Activated naive CD4-positive, alpha-beta T cell (primary cell): ENCODE measurements at places on chromosomes 6 and 20.

- DNase-seq = no peak
Measured at GRCh38 chr20:62392621-62393334, 5.9 kb downstream of the RPS21 start.

DNA sequence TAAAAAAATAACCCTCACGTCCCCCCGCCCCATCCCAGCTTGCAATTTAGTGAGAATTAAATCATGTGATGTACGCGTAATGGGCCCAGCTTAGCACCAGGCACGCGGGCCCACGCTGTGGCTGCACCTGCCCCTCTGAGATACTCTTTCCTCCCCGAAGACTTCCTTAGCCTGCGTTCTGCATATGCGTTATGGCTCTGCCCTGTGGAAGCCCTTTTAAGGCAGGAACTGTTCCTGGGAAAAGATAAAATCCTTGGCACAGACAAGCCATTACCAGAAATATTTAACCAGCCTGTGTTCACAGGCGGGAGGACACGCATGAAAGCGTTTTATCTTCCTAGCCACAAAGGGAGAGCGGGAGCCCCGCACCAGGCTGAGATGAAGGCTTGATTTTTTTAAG, 311.0 kb downstream of the LRFN2 start:
- DNase-seq = no peak

DNA sequence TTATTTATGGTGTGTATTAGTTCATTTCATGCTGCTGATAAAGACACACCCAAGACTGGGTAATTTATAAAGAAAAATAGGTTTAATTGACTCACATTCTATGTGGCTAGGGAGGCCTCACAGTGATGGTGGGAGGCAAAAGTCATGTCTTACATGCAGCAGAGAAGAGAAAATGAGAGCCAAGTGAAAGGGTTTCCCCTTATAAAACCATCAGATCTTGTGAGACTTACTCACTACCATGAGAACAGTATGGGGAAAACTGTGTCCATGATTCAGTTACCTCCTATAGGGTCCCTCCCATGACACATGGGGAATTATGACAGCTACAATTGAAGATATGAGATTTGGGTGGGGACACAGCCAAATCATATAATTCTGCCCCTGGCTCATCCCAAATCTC, 150.0 kb upstream of the AHI1 start:
- DNase-seq = no peak

DNA sequence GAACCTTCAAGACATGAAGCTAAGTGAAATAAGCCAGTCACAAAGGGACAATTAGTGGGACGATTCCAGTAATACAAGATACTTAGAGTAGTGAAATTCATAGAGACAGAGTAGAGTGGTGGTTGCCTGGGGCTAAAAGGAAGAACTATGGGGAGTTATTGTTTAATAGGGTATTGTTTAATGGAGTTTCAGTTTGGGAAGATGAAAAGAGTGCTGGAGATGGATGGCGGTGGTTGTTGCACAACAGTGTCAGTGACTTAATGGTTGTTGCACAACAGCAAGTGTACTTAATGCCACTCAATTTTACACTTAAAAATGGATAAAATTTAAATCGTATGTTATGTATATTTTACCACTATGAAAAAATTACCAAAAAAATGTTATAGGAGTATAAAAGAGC, 209.7 kb upstream of the TENT5A start:
- DNase-seq = no peak

GRCh38 chr6:19838442-19839236, 1.5 kb downstream of the ID4 start:
- DNase-seq = no peak

DNA sequence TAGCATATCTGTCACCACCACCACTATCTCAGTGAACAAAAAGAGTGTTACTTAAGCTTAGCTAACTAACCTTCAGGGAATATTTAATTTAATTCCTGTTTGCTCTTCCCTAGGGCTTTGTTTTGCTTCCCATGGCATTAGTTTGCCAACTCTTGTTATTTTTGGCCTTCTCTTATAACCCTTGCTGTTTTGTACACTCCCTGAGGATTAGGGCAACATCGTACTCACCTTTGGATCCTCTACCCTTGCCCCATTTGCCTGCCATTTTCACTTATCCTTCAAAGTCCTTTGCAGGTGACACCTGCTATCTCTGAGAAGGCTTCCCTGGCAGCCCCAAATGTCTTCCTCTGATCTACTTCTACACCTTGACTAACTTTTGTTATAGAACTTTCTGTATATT, 23.7 kb downstream of the ACOT13 start:
- DNase-seq = no peak

DNA sequence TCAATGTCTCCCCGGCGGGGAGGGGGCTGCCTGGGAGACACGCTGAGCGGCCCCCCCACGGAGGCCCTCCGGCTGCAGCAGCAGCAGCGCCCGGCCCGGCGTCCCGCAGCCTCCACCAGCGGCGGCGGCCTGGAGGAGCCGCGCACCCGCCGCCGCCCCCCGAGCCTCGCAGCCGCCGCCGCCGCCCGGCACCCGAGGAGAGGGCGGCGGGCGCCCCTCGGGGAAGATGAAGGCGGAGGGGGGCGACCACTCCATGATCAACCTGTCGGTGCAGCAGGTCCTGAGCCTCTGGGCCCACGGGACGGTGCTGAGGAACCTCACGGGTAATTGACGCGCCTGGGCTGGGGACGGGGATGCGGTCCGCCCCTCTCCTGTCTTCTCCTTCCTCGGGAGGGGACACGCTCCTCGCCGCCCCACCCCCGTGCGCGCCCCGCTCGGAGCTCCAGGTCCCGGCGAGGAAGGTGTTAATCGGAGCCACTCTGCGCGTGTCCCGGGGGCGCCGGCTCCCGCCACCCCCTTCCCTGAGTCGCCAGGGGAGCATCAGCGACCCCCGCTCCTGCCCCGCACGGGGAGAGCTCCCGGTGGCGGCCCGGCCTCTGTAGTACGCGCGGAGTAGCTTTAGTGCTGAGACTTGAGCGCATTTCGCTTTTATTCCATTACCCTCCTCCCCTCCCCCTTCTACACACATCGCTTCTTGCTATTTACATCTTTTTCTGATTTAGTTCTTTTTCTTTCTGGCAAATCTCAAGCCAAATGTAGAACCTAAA, 686 bp downstream of the TMEM170B start:
- peak; percentile 12 for DNase-seq

GRCh38 chr6:13272131-13273046, 55.9 kb downstream of the TBC1D7 start:
- no peak for DNase-seq

DNA sequence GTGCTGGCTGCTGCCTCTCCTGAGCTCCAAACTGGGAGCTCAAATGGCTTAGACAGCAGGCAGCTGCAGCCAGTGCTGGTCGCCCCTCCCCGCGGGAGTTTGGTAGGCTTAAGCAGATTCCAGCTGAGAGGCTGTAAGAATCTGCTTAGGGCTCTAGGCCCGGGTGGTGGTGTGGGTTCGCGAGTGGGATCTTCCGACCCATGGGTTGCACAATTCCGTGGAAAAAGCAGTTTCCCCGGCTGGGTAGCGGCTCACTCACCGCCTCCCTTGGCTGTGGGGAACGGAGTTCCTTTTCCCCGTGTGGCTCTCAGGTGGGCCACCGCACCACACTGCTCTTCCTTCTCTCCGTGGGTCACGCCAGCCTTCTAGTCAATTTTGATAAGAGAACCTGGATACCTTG, 232.5 kb downstream of the PKHD1 start:
- no peak for DNase-seq

DNA sequence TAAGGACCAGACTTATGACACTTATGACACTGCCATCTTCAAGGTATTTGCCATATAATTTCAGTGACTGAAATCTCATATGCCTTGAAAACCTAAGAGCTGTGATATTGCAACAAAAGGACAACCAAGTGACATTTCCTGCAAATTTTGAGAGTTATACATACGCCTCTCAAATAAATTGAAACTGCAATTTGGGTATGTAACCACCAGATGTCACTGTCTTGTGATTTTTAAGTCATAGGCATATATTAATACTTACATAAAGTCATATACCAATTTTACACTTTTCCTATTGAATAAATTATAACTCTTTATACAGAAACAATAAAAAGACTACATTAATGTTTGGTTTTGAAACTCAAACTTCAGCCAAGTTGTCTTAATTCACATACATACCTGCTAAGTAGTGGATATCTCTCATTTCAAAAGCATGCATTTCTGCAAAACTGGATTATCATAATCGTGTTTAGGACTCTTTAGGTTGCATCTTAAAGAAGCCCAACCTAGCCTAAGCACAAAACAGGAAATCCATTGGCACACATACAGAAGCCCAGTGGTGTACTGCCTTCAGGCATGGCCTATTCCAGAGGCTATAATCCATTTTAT, 180.2 kb downstream of the PACRG start:
- DNase-seq = no peak

DNA sequence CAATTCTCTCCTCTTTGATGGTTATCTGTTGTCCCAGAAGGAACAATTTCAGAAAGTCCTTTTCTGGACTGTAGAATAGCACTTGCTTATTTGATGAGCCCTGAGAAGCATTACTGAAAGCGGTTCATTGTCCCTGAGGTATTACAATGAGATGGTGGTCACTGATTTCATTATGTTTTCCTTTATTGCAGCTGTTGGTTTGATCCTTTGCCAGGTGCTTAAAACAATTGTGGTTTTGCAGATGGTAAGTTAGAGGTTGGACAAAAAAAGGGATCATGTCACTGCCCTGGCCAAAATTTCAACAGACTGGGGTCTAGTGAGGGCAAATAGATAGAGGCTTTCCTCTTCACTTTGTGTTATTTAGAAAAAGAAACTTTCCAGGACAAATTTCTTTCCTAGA, 61.9 kb downstream of the ESR1 start:
- DNase-seq = no peak

DNA sequence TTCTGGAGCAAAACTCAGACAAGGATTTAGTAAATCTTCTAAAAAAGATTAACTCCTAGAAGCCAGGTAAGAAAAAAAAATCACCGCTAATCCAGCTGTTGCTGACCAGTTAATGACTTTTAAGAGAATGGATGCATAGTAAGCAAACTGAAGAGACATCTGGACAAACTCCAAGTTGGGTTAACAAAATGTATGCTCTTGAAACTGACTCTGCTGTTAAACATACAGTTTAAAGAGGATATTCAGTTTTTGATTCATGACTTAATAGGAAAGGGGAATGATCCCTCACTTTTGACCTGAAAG, 70.4 kb downstream of the PLAGL1 start:
- no peak for DNase-seq

- DNase-seq = no peak
Measured at GRCh38 chr6:149851461-149852110, 12.6 kb downstream of the LRP11 start.

DNA sequence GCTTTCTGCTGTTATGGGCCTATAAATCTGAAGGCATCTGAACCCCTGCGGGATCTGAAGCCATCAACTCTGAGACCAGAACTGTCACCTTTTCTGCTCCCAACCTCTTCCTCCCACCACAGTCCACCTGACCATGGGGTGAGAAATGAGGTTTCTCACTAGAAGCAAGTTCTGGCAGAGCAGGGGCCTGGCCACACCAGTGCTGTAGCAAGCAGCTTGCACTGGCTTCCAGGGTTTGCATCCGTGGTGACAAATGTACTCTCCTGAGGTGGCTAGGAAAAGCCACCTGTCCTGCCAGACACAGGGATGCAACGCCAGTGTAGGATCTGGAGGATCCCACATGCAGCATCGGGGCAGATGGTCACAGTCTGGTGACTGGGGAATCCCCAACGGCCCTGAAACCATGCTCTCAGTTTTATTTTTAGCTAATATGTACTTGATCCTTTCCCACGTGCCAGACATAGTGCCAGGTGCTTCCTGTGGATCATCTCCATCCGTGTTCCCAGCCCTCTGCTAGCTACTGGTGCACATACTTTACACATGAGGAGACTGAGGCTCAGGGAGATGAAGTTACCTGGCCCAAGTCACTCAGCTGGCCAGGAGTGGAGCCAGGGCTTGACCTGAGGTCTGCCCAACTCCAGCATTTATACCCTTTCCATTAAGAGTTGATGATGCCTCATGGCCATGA, 122.1 kb upstream of the SPACA1 start:
- DNase-seq = no peak

- no peak for DNase-seq
Measured at GRCh38 chr6:112266331-112266730, 12.0 kb upstream of the LAMA4 start.

- DNase-seq = no peak
Measured at GRCh38 chr6:90249458-90249857, 47.2 kb downstream of the BACH2 start.

- no peak for DNase-seq
Measured at GRCh38 chr20:21183722-21184121, 57.8 kb downstream of the KIZ start.

DNA sequence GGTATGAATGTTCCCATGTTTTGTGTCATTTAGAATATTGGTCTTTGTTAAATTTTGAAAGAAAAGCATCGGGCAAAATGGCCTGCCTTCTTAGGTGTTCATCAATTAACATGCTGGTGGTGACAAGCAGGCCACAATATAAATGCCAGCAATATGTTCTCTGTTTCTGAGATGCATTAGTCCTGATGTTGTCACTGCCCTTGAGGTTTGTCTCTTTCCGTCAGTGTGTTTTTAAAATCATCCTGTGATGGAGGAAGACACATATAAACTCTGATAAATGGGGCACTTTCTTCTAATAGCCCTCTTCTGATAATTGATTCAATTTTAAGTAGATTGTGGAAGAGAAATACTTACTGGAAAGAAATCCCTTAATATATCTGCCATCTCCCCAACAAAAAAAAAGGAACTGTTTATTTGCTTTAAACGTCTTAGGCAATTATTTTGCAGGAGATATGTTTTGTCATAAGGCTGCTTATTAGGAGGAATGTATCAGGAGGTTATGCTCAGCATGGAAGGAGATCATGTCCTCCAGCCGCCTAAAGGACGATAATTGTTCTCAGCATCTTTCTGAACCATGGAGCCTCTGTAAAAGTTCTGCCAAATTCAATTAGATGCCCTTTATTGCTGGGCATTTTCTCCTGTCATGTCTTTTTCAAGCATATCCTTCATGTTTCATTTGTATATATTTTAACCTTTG, 134.1 kb downstream of the COL9A1 start:
- DNase-seq = no peak

DNA sequence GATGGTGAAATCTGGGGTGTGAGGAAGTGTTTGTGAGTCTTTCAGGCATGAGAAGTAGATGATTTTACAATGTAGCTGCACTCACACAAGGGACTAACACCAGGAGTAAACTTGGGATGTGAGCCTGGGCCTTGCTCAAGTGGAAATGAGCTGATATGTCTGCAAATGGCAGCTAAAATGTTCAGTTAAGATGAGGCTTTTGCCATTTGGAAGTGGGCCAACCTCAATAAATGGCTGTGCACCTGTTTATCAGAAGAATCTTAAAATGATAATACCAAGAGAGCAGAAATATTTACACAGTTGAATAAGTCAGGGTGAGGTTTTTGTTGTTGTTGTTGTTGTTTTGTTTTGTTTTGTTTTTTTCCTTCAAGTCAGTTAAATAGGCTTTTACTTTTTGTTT, 25.7 kb upstream of the KLHL31 start:
- DNase-seq = no peak

- DNase-seq = no peak
Measured at GRCh38 chr6:161067749-161068148, 76.2 kb downstream of the MAP3K4 start.

DNA sequence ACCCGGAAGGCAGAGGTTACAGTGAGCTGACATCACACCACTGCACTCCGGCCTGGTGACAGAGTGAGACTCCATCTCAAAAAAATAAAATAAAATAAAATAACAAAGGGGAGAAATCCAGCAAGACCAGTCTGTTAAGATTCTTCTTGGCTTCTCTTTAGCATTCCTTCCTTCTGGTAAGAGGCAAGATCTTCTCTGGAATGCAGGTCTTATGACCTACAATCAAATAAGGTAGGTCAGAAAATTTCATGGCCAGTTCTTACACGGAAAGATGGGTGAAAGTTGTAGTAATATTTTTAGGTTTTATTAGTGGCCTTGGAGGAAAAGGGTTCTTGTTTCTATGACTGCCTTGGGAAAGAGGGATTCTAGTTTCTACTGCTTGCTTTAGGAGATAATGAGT, 180.9 kb downstream of the FUT9 start:
- no peak for DNase-seq
